ENCODE measurements at places on chromosomes 5 and 9.

DNA sequence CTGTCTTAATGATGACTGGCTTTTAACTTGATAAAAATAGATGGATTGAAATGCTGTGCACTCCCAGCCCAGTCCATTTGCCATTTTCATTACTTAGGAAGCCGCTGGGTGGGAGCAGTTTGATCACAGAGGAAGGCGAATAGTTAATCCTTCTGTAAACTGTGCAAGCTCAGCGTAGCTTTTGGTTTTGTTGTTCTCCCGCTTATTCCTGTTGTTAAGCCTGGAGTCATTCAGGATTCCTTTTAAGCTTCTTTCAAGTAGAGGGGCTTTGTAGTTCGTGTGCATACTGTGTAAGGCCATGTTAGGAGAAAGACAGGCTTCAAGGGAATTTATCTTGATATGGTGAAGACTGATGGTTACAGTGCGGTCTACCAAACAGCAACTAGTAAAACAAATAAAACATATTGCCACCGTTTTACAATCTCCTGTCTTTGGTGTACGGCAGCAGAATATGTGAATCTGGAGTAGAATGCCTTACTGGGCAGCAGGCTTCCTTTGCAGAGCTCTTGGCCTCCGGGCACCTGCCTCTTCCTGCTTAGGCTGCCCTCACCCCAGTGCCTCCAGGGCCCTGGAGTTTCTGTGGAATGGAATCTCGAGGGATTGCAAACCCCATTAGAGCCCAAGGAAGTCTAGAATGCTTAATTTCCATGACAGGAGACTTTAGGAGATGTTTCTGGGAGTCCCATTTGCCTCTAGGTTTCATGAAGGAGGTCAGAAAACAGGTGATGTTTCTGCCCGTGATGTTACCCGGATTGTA, 141.4 kb downstream of the TRIO start:
- DNase-seq: no peak

GRCh38 chr5:80985600-80986228, 25.6 kb downstream of the RASGRF2 start:
- no peak for DNase-seq

DNA sequence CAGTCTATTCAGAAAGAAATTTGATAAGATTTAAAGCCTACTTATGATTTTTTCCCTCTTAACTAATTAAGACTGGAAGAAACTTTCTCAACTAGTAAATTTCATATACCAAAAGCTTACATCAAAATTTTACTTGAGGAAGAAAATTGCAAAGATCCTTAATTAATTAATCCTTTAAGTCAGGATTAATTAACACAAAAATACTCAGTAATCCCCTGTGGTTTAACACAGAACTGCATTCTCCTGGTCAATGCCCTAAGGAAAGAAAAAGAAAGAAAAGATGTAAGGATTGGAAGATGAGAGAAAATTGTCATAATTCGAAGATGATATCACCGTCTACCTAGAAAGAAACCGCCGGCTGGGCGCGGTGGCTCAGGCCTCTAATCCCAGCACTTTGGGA, 17.3 kb upstream of the RUFY1 start:
- no peak for DNase-seq

DNA sequence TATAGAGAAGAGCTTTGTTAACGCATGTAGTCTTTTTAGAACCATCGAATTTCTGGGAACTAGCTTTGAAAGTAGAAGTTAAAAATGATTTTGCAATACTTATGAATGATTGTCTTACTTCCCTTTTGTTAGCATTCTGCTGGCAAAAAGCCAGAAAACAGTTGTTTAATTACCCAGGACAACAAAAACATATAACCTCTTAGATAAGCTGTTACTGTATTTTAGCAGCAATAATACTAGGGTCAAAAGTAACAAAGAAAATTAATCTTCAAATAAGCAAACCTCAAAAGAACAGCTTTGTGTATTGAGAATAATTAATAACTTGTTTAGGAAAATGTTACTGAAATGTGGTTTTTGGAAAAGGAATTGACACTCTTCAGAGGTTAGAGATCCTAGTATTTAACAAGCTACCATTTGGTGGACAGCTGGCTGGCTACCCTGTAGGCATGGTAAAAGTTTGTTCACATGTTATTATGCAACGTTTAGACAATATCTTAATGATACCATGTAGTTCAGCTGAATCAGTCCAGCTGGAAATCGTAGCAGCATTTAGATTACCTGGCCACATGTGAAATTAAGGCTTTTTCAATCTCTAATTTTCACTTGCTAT, 3.8 kb downstream of the FGF10 start:
- no peak for DNase-seq
